Ovary (tissue), 10 donors: ENCODE measurements at places on chromosomes 1 and 21.

- no peak for DNase-seq
Measured at GRCh38 chr1:2446394-2446793, 29.7 kb upstream of the PLCH2 start.

DNA sequence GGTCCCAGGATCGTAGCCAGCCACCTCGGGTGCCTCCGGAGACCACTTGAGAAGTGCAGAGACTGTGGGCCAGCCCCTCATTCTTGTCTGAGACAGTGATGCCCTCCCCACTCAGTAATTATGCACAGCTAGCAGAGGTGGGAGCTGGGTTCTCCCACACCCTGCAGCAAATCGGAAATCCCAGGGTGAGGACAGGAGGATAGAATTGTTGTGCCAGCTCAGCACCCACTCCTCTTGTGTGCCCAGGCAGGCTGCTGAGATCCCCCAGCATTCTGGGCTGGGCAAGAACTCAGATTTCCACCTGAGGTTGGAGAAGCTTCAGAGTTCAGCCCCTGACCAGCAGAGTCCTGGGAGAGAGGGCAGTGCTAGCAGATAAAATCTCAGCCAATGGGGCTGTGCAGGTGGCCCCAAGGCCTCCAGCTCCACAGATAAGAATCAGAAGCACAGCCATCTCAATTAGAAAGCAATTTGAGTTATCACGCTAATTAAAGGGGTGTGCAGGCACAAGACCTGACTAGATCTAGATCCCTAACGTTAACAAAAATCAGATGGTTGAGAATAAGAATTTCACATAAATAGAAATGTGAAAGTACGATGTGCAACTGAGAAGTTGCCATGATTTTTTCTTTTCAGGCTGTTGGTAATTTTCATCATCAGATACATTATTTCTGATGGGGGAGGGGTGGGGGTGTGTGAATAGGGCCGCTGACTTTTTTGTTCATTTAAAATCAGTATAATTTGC is 45.5 kb upstream of the IRF2BP2 start:
- DNase-seq: no peak

DNA sequence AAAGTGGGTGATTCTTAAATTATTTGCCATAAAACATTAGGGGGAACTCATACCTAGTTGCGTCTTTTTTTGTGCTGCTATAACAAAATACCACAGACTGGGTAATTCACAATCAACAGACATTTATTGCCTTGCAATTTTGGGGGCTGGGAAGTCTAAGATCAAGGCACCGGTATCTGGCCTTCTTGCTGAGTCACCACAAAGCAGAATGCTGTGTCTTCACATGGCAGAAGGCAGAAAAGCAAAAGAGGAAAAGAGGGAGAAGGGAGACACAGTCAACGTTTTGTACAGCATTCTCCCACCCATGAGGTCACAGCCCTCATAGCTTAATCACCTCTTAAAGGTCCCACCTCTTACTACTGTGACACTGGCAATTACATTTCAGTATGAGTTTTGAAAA is 291.0 kb downstream of the CHRM3 start:
- DNase-seq: no peak

- no peak for DNase-seq
Measured at GRCh38 chr1:55694310-55694801, 479.2 kb upstream of the USP24 start.

GRCh38 chr1:65164633-65165032 is 16.6 kb downstream of the AK4 start:
- DNase-seq: no peak

DNA sequence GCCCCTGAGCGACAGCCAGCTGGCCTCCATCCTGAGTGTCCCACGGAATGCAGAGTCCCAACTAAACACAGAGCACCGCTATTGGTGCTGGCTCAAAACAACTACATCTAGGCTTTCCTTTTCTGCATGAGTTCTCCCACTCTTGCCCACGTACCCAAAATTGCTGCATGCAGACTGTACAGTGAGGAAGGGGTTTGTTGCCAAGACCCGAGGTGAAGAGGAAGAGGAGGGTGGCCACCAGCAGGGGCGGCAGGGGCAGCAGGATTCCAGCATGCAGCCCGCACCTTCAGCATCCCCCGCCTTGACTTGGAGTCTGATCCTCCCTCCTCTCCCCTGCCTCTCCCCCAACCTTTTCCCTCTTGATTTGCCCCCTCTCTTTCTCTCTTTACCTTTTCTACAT is 8.0 kb downstream of the S100A9 start:
- no peak for DNase-seq

- DNase-seq: no peak
Measured at GRCh38 chr1:75079538-75080290, 54.5 kb upstream of the LHX8 start.

DNA sequence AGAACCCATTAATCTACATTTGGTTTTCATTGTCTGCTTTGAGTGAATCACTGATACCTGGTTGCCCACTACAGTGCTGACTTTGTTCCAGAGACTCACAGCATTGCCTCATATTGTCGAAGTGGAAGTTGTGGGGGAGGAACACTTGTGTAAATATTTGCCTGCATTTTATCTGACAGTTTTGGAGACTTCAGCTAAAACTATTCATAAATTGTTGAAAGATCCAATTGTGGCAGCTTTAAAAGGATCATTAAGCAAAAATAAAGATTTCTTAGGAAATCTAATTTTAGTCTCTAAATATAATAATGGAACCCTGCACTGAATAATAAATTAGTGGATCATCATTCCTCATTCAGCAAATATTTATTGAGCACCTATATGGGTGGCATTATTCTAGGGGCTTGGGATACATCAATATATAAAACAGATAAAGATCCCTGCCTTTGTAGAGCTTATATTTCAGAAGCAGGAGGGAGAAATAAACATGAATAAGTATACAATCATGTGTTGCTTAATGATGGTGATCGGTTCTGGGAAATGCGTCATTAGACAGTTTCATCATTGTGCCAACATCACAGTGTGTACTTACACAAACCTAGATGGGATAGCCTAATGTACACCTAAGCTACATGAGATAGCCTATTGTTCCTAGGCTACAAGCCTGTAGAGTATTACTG is 73.5 kb downstream of the OSBPL9 start:
- no peak for DNase-seq

DNA sequence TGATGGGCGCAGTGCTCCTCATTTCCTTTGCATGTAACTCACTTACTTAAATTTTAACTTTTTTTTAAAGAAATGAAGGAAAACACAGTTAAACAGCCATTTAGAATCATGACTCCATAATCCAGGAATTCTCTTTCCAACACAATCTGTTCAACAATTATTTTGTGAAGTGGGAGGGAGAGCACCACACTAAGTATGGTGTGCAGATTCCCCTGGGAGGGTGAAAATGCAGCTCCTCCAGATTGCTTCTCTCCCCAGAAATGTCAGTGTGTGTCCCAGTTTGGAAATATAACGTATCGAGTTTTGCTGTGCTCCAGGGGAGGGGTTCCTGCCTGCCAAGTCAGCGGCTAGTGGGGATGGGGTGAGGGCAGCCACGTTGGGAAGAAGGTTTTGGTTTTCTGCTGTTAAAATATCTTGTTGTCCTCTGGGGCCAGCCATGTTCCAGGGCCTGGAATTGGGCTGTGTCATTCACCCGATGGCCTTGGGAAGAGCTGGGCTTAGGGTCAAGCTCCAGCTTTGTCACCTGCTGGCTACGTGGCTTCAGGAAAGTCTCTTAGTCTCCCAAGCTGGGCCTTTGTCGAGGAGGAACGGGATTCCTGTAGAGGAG is 17.3 kb upstream of the DISP3 start:
- no peak for DNase-seq

GRCh38 chr21:42732033-42732410 is 78.6 kb downstream of the PDE9A start:
- DNase-seq: no peak

DNA sequence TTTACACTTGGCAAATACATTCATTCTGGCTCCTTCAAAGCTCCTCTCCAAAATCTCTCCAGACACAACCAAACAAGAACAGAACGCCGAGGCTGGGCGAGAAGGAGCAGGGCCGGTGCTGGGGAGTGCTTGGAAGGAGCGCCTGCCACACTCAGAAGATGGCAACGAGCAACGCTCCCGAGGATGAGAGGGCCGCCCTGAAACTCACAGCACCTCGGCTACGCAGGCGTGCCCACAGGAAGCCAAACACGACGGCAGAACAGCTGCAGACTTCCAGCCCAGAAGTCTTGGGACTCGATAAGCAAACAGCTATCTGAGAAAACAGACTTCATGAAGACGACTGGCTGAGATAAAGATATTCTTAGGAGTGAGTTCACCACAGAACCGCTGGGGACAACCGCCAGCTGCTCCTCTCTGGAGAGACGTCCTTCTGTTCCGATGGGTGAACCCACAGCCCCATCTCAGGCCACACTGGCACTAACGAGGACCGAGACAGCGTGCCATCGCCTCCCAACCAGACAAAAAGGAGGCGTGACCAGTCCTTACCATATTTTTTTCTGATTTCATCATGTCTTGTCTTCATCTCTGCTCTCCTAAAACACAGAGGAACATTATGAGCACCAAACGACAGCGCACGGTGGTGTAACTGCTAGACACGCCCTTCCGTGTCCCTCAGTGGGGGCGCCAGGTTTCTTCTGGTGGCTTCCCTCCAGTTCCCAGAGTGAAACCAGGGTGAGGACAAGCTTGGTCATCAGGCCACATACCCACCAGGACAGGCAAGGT is 18.6 kb downstream of the PTTG1IP start:
- DNase-seq: no peak

- peak; percentile 15 for DNase-seq
Measured at GRCh38 chr1:76330991-76331603, 256.6 kb downstream of the ST6GALNAC3 start.

DNA sequence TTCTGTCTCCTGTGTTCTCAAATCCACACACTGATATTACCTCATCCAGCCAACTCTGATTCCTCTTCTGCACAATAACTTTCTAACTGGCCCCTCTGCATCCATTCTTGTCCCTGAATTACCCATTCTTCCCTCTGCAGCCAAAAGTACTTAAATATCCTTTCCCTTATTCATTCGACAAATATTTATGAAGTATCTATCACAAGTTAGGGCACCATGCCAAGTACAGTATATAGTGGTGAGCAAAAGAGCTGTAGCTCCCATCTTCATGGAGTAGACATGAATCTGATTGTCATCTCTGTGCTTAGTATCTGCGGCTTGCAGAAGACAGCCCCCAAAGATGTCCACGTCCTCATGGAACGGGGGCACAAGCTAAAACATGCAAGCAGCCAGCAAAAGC is 316.8 kb downstream of the SETD4 start:
- no peak for DNase-seq

DNA sequence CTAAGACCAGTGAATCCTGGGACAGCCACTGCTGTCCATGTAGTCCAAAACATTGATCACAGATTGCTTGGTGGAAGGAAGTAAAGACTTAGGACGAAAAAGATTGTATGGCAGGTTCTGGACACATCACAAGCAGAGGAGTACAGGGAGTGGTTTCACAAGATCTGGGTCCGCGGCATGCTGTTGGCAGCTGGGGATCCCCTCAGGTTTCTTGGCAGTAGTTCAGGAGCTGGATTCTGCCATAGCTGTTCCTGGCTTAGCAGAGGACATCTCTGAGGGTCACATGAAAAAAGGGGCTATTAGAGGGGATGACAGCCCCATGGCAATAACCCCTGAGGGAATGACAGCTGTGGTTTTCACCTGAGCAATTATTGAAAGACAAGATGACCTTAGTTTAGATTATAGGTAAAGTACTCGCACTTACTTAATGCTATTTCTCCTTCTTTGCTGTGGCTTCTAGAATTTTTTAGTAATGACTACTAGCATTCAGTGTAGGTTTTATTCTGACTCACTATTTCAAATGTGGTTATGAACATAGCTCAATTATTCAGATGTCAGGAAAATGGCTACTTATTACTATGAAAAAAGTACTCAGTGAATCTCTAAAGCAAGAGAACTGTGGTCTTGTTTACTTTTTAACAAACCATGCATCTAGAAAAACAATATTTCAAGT is 8.2 kb downstream of the KRTAP27-1 start:
- no peak for DNase-seq

- no peak for DNase-seq
Measured at GRCh38 chr1:91891454-91891853, 5.5 kb upstream of the TGFBR3 start.

GRCh38 chr1:208183977-208184911 is 59.9 kb downstream of the PLXNA2 start:
- peak; percentile 70 for DNase-seq

DNA sequence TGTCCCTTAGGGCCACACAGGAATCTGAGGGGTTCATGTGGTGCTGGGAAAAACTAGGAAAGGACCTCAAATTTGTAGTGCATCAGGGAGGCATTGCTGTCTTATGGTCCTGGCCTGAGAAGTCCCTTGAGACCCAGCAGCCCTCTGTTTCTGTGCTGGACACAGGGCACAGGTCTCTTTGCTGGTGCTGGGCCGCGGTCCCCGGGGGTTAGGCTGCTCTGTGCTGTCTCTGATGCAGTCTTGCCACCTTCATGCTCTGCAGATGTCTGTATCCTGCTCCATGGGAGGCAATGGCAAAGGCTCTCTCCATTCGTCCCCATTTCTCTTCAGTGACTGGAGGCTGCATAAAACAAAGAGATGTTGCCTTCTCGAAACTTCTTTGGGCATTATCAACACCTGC is 13.0 kb downstream of the EDARADD start:
- DNase-seq: no peak

- no peak for DNase-seq
Measured at GRCh38 chr21:39123375-39123774, 59.9 kb downstream of the PSMG1 start.

GRCh38 chr21:28106370-28106890 is 886.2 kb downstream of the LTN1 start:
- DNase-seq: no peak

- DNase-seq: no peak
Measured at GRCh38 chr1:3086272-3086974, 17.4 kb downstream of the PRDM16 start.

- DNase-seq: no peak
Measured at GRCh38 chr1:51156752-51157151, 54.7 kb downstream of the C1orf185 start.

DNA sequence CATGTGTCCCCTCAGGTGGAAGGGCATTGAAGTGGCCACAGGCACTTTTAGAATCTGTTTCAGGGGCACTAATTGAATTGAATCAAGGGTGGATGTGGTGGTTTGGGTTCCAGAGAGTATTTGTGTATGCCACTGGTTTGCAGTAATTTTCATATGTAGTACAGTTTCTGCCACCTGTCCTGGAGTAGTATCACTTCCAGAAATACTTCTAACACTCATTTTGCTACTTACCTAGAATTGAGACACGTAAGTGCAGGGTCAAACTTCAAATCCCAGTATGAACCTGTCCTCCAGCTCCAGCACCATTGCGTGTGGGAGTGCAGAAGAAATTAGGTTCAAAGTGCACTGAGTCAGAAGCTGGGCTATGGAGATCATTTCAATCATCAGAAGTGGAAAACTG is 26.8 kb downstream of the RSPH1 start:
- no peak for DNase-seq

GRCh38 chr1:71080230-71080738 is 551 bp downstream of the ZRANB2 start:
- DNase-seq: no peak
